Choroid plexus epithelial cell (primary cell): ENCODE measurements at places on chromosomes 5 and 9.
A peak's percentile ranks its signal among the peaks of the same experiment; 100 is the strongest.

GRCh38 chr9:136353088-136353487, 10.5 kb downstream of the DNLZ start:
- no peak for DNase-seq

DNA sequence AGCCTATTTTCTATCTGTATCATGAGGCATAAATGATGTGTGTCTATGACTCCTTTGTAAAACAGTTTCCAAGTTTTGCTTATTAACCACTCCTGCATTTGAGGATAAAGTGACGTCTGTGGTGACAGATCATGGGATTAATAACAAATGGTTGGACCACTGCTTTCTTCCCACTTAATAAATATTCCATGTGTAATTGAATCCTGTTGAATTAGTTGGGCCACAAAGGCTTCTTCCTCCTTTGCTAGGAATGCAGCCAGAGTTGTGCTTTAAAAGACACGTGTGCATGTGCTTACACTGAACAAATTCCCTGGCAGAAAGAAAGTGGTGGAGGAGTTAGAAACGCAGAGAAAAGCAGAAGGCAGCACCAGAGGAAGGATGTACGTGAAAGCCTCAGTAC, 150.2 kb downstream of the ACTBL2 start:
- peak; percentile 60 for DNase-seq

DNA sequence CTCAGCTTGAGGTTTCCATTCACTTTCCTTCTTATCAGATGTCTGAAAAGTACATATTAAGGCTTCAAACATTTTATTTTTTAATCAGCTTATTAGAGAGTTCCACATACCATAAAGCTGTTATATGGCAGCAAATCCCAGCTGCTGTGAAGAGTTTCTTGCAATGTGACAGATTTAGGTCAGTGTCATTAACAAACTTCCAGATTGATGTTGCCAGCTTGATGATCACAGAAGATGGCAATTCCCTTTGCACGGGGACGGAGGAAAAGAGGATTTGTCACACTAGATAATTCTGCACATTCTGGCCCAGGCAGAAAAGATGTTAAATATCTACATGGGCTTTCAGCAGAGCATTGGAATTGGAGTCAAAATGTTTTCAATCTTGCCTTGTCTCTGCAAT, 215.8 kb downstream of the BRINP1 start:
- no peak for DNase-seq

- peak; percentile 74 for DNase-seq
Observed at GRCh38 chr5:149452007-149452664, 73.0 kb upstream of the IL17B start.

DNA sequence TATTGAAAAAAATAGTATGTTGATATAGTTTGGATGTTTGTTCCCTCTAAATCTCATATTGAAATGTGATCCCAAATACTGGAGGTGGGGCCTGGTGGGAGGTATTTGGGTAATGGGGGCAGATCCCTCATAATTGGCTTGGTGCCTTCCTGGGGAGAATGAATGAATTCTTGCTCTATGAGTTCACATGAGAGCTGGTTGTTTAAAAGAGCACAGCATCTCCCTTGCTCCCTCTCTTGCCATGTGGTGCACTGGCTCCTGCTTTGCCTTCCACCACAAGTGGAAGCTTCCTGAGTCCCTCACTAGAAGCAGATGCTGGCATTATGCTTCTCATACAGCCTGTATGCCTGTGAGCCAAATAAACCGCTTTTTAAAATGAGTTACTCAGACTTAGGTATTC, 154.8 kb downstream of the ADAMTS6 start:
- DNase-seq, result peak; percentile 64

- DNase-seq, result no peak
Observed at GRCh38 chr5:84859056-84859455, 474.4 kb upstream of the EDIL3 start.

- DNase-seq, result no peak
Observed at GRCh38 chr9:93183663-93184431, at the start of gene WNK2. Gene WNK2, plus strand, starts transcription at chr9:93184139. Its CDS starts 791 bp downstream, at chr9:93184930.

- no peak for DNase-seq
Observed at GRCh38 chr5:175700991-175701390, 43.1 kb downstream of the HRH2 start.
